ENCODE measurements at places on chromosomes 7 and 10.

- DNase-seq = no peak
These were observed 146.6 kb upstream of the RNF32 start for GRCh38 chr7:156493942-156494341.

- DNase-seq = no peak
These were observed 111.9 kb upstream of the EGFR start for GRCh38 chr7:54906963-54907362.

DNA sequence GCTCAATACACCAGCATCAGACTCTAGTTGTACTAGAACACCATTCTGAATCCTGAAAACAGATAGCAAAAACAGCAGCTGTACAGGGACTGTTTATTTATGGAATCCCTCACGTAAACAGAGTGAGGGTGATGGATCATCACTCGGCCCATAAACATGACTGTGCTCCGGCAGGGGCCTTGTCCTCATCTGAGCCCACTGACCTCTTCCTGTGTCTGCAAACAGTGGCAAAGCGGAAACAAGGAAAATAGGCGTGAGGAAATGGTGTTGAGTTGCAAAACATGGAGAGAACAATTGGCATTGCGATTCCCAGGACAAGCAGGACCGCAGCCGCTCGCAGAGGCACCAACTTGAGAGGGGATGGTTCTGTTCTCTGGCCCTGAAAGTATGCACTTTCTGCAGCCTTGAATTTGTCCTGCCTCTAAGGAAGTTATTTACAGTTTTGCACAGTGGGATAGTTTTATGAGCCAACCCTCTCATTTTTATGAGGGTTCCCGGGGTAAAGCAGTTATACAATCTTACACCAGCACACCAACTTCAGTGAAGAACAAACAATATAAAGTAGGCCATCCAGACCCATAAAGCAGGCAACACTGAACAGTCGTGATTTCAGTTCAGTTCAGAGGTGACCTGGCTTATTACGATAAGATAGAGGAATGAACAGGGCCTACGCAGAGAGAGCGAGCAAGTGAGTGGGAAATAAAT is 248.0 kb upstream of the FZD8 start:
- no peak for DNase-seq

DNA sequence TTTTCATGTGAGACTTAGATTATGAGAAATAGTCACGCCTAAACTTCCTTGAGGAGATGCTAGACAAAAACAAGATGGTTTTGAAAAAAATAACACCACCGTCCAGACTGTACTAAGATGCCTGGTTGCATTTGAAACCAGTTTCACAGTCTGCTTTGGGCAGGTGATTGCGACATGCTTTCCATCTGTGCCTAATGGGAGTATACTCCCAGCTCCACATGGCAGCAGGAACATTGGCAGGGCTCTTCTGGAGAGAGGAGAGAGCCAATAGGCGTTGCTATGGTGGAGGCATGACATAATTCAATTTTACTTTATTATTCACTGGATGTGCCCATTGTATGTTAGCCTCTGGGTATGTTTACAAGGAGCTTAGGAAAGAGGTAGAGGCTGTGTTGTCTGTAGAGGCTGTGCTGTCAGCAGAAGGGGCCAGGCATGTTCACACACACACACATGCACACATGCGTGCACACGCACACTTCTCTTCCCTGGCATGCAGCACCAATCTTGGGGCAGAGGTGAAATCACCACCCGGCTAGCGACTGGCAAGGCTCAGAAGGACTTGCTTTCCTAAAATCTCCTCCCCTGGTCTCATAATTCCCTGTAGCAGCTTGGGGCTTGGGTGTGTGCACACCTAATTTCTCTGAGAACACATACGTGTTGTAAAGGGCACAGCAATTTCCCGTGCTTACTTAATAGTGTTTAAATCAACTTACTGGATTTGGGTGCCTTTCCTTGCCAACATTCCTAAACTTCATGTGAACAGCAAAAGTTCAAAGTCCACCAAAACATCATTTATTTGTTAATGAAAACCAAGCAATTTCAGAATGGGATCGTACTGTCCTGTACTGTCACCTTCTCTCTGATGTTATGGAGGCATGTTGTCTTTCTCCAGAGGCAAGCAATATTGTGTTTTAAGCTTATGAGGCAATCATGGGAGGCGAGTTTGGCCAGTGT is 162.1 kb downstream of the TCF7L2 start:
- no peak for DNase-seq

GRCh38 chr7:83649701-83650100 is 762 bp upstream of the SEMA3E start:
- no peak for DNase-seq

- DNase-seq = no peak
These were observed 20.5 kb upstream of the CEP41 start for GRCh38 chr7:130461272-130461671.

DNA sequence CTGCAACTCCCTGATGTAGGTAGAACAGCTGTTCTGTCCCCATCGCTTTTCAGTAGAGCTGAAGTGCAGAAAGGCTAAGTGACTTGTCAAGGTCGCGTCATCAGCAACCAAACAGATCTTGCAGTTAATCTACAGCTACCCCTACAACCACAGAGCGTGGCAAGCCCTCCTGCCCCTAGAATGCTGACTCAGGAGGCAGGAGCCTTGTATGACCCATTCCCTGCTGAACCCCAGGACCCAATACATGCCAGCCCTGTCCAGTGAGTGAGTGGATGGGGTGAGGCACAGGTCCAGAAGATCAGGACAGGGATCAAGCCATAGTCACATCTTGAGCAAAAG is 26.6 kb upstream of the GJD4 start:
- DNase-seq = no peak

DNA sequence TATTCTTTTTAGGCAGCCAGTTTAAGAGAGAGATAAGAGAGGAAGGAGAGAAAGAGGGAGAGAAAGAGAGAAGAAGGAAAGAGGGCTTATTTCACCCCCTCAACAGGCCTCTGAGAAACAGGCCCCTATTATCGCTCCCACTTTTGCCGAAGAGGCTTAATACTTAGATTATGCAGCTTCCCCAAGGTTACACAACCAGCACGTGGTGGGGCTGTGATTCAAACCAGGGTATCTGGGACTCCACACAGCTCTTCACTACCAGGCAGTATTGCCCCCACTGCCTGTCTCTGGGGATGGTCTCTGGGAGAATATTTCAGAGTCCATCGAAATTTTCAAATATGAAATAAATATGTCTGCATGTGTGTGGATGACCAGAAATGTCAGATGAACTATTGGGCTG is 3.0 kb downstream of the GIMAP1 start:
- DNase-seq = no peak

- DNase-seq = no peak
These were observed 161.9 kb upstream of the MEOX2 start for GRCh38 chr7:15848362-15848761.

- no peak for DNase-seq
These were observed 35.0 kb downstream of the GFRA1 start for GRCh38 chr10:116237970-116238369.
